Stimulated activated CD4-positive, alpha-beta T cell treated with anti-CD3 and anti-CD28 coated beads, Interleukin-4, amount 100 ng/mL, for 24 hours (primary cell): ENCODE measurements at places on chromosomes 16 and 17.

- no peak for DNase-seq
These were observed 131.6 kb downstream of the MRTFB start for GRCh38 chr16:14202697-14203096.

DNA sequence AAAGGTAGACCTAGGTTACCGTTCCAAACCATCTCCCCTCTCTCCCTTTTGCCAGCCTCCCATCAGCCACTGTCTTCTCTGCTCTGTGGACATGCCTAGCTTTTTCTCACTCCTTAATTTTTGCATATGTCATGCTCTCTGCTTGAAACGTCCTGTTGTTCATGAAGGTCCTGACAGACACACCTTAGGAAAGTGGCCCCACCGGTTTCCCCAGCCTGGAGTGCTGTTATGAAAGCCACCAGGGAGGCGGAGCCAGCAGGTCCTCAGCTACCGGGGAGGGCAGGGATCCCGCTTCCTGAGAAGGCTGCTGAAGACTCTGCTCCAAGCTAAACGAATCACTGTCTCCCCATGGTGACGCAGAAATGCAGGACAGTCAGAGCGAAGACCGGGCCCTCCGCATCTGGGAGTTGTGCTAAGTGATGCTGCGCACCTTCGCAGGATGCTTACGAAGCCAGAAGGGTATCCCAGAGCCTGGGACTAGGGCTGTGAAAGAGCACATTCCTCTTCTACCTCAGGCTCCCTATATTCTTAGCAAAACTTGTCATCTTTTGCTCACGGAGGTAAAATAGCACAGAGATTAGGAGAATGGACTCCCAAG lies 2.3 kb upstream of the SLC16A11 start:
- DNase-seq: peak; percentile 42

DNA sequence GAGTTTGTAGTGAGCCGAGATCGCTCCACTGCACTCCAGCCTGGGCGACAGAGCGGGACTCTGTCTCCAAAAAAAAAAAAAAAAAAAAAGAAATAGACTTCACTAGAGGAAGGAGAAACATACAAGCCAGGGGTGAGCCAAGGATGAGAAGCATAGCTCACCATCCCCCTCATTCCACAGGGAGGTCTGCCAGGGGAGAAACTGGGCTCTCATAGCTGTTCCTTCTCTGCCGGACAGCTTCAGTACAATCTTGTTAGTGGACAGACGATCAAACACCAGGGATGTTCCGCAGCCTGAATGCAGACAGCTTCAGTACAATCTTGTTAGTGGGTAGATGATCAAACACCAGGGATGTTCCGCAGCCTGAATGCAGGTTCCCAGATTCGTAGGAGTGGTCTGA lies 509.6 kb downstream of the CDH13 start:
- DNase-seq: no peak

- no peak for DNase-seq
These were observed 7.6 kb downstream of the EME1 start for GRCh38 chr17:50380369-50381259.

DNA sequence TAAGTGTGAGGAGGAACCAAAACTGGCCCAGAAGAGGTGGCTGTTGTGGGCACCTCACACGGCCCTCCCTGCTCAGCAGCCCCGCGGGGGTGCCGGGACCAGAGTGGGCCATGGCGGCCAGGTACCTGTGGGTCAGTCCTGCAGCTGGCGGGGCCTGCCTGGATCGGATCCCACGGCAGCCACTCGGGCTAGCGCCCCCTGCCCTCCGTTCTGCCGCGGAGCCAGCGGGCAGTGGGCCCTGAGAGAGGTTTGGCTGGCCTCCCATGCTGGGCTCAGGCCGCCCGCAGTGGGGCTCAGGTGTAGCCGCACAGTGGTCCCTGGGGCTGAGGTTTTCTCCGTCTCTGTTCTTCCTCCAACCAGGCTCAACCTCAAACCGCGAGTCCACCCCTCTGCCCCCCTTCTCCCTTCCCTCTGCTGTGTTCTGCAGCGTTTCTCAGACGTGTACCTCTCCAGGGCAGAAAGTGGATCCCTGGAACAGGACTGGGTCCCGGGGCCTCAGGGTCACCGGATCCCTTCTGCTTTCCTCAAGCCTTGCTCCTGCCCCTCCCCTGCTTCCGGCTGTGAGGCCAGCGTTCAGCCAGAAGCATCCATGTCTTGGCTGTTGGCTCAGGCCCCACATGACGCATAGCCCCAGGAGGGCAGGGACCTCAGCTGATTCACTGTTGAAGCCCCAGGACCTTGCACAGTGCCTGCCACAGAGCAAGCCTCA lies 28.6 kb upstream of the ITGA3 start:
- no peak for DNase-seq

DNA sequence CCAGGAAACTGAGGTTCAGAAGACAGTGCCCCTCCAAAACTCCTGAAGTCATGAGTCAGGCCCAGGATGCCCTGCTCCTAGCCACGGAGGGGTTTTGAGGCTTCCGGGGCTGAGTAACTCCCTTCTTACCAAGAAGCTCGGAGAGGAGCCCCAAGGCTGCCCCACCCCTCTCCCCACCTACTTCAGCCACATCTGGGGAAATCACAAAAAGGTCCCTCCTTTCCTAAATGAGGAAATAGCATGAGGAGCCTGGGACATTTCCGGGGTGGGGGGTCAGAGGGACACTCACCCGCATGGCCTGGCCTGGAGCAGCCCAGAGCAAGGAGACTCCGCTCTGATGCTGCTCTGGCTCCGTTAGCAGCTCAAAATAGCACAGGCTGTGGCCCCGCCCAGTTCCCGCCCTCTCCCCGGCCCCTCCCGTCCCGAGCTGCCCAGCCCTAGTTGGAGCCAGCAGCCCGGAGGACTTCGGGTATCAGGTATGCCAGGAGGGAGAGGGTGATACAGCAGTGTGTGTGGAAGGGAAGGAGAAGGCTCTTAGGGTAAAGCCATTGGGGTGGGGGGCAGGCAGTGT lies 40.1 kb downstream of the MYO18A start:
- DNase-seq: peak; percentile 84

DNA sequence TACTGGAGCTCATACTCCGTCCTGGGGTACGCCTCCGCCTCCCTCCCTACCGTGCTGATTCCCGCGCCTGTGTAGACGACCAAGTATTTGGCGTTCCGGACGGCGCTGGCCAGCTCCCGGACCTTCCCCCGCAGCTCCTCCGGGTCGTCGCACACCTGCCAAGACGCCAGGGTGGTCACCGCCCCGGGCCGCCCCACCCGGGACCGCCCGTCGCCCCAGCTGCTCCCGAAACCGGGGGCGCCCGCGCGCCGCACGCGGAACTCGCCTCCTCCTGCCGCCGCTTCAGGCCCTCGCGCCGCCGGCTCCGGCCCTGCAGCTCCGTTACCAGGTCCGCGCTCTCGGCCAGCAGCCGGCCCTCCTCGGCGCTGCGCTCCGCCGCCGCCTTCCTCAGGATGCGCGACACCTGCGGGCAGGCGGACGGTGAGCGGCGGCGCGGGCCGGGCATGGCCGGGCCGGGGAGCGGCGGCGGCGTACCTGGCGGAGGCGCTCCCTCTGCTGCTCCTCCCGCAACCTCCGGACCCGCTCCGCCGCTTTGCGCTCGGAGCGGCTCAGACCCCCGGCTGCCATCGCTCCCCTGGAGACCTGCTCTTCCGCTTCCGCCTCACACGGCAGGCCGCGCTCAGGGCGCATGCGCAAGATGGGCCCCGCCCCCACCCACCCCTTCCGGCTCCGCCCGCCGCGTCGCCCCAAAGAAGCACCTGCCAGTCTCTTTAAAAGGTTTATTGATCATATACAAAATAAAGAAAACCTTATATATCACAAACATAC lies at the start of gene SIRT7:
SIRT7 (minus strand) TSS at position 612 of the 768 bp plus-strand sequence; CDS start at position 567, 45 bp downstream.
- peak; percentile 78 for DNase-seq

DNA sequence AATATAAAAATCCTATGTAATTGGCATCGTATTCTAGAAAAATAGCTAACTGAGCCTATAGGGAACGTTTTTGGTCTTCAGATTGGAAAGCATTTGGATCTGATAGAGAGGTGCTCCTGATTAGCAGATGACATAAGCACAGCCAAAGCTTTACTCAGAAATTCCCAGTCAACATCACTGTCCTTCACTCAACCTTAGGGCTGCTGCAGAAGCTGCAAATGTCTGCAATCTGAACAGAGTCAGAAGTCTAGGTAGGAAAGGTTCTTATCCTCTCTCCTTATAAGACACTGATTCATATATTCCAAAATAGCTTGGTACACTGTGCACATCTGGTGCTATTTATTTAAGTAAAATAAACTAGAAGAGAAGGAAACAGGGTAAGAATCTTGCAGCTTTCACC lies 19.2 kb downstream of the STRADA start:
- no peak for DNase-seq

- no peak for DNase-seq
These were observed 92.5 kb upstream of the PLCG2 start for GRCh38 chr16:81686391-81687130.

GRCh38 chr17:81457401-81457800 lies 55.2 kb downstream of the ACTG1 start:
- DNase-seq: no peak

GRCh38 chr16:76654088-76654820 lies 377.1 kb downstream of the CNTNAP4 start:
- DNase-seq: no peak

GRCh38 chr17:4506175-4506813 lies 7.6 kb downstream of the SPNS2 start:
- no peak for DNase-seq

GRCh38 chr17:78781104-78781892 lies 775 bp downstream of the CYTH1 start:
- DNase-seq: peak; percentile 47

DNA sequence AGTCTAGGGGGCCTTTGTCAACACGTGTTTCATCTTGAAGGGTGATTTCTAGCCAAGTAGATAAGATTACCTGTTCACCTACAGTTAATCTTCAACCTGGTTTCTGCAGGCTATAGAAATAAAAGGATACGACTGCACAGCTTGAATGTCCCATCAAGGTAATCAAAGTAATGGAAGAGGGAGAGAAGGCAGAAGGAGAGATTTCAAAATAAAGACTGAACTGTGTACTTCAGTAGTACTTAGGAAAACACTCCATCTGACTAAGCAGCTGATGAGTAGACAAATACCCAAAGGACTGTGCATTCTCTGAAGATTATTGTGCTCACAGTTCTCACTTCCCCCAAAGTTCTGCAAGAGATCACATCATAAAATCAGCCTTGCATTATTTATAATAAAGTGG lies 5.8 kb upstream of the RFFL start:
- DNase-seq: no peak

- DNase-seq: no peak
These were observed 1.2 kb downstream of the TRIM47 start for GRCh38 chr17:75876938-75877751.

GRCh38 chr17:13351046-13351445 lies 250.7 kb downstream of the HS3ST3A1 start:
- DNase-seq: no peak

DNA sequence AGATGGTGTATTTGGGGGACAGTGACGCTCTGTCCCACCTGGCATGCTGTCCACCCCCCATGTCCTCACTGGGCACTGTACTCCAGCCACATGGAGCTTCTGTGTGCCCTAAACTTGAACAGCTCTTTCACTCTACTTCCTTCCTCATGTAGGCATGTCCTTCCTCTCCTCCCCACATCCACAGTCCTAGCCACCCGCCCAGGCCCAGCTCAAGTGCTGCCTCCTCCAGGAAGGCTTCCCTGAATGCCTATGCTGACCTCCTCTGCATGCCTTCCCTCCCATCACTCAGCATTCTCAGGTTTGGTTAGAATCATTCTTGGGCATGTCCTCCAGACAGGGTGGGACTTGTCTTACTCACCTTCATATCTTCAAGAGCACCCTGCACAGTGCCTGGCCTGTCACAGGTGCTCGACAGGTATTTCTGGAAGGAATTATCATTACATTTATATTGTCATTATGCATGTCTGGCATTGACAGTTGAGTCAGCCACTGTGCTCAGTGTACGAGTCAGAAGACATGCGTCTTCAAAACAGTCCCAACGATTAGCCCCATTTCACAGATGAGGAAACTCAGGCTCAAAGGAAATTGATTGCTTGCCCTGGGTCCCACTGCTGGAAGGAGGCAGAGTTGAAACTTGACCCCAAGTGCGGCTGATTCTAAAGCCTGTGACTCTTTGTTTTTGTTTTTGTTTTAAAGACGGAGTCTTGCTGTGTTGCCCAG lies 42.1 kb upstream of the TOB1 start:
- no peak for DNase-seq

DNA sequence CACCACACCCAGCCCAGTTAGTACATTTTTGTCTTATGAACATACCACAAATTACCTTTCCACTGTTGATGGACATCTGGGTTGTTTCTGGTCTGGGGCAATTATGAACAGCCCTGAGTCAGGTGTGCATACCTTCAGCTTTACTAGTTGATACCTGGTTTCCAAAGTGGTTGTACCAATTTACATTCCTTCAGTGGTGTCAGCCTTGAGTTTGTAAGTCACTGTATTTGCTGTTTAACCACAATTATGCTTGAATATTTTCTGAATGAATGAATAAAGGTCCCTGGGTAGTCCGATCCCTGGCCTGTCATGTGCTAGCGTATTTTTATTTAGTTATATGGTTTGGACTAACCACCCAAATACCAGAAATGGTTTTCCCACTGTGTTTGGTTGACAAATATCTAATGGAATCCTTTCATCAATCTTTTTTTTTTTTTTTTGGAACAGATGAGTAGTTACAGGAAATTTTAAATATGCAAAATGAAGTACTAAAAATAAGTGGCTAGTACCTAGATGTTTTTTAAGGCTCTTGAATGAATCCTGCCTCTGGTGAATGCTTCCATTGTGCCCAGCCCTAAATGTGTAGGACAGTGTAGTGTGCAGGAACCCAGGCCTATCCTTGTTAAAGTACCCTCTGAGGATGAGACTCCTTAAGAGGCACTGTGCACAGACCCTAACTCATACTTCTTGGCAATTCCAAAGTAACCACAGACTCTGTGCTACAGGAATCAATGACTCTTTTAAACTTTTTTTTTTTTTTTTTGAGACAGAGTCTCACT lies 3.7 kb downstream of the DUSP14 start:
- no peak for DNase-seq

DNA sequence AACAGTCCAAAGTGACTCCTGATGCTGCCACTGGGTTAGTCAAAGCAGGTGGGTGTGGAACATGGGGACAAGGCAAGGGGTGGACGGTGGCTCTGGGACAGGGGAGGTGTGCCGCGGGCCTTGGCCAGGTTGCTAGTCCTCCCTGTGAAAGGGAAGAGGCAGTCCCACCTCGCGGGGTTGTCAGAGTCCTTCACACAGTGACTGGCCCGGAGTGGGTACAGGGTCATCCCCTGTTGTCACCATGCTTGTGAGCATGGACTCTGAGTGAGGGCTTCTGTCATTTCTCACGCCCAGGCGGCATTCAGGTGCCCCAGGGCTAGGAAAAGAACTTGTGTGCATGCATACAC lies 3.1 kb upstream of the ZNF469 start:
- no peak for DNase-seq

- DNase-seq: no peak
These were observed 52.0 kb upstream of the SDK2 start for GRCh38 chr17:73696251-73696650.
